ENCODE measurements at places on chromosomes 2 and 18. TPM values are rescaled to one million over a fixed set of nuclear protein-coding genes. Genes with fewer than 3 reads are reported as not detected.

DNA sequence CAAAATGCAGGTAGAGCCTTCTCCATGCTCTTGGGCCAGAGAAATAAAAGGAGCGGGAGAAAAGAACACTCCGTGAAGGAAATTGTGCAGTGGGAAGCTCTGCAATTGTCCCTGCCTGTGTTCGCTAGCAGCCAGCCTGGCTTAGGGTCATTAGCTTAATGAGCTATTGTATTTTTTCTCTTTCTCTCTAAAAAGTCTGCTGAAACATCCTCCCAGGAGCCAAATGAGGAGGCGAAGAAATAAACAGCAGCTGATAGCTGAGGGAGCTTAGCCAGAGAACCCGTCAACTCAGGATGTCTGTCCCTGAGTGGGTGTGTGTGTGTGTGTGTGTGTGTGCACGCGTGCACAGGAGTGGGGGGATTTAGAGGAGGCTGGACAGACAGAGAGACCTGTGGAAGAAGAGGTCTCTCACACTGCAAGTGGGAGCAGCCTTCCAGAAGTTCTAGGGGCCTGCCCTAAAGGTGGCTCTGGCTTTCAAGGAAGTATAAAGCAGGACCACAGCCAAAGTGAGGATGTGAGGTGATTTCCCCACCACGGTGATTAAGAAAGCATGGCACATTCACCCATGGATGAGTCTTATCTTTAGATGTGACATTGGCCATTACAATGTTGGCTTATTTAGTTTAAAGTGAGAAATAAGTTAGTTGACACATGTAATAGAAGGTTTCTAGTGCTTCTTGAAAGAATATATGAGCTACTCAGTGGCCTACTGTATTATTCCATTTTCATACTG is 690.4 kb downstream of the RNF144A start:
- no peak overlapping the region for H3K4me3 ChIP-seq
- H3K27me3 ChIP-seq = no peaks in the 10 kb centered on the region
- no peak overlapping the region for H3K27ac ChIP-seq
- H3K36me3 ChIP-seq = no peaks in the 10 kb centered on the region
- no peak for DNase-seq

Gene SULT1C4
- 5.7 TPM for total RNA-seq

Gene XPO1
- 114 TPM for total RNA-seq

Gene ARHGAP28
- total RNA-seq = 7.8 TPM

Gene NPC1
- total RNA-seq = 62.8 TPM

GRCh38 chr2:231455222-231455621 is 9.1 kb downstream of the NCL start:
- no peak overlapping the region for H3K4me3 ChIP-seq
- peaks cover 4% of the 10 kb centered on the region for H3K36me3 ChIP-seq
- H3K27me3 ChIP-seq = no peaks in the 10 kb centered on the region
- H3K4me1 ChIP-seq = no peaks in the 10 kb centered on the region
- no peak for DNase-seq

DNA sequence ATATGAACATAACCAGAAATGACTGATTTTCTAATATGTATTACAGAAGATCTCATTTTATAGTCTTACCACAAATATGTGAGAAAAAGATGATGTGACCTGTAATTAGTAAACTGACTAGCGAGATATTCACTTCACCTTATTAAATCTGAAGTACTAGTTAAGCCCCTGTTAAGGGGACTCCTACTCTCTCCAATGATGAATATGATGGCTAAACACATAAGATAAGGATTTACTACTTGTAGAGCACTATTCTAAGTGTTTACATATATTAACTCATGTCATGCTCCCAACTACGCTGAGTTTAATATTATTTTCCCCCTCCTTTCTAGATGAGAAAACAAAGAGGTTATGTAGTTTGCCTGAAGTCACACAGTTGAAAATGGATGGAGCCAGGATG is 40.9 kb downstream of the SP3 start:
- no peaks in the 10 kb centered on the region for H3K36me3 ChIP-seq
- DNase-seq = no peak
- no peaks in the 10 kb centered on the region for H3K27me3 ChIP-seq
- H3K4me1 ChIP-seq = peaks cover 19% of the 10 kb centered on the region
- no peak overlapping the region for H3K4me3 ChIP-seq
- H3K27ac ChIP-seq = no peak overlapping the region

- H3K27ac ChIP-seq = no peak overlapping the region
- no peak for DNase-seq
- no peak overlapping the region for H3K4me3 ChIP-seq
- no peaks in the 10 kb centered on the region for H3K27me3 ChIP-seq
- H3K4me1 ChIP-seq = no peaks in the 10 kb centered on the region
- no peaks in the 10 kb centered on the region for H3K36me3 ChIP-seq
Measured at GRCh38 chr2:134395779-134396178, 141.9 kb downstream of the MGAT5 start.

GRCh38 chr2:158211502-158211901 is 109.8 kb downstream of the UPP2 start:
- H3K4me3 ChIP-seq = no peak overlapping the region
- peaks cover 6% of the 10 kb centered on the region for H3K4me1 ChIP-seq
- H3K27ac ChIP-seq = no peak overlapping the region

DNA sequence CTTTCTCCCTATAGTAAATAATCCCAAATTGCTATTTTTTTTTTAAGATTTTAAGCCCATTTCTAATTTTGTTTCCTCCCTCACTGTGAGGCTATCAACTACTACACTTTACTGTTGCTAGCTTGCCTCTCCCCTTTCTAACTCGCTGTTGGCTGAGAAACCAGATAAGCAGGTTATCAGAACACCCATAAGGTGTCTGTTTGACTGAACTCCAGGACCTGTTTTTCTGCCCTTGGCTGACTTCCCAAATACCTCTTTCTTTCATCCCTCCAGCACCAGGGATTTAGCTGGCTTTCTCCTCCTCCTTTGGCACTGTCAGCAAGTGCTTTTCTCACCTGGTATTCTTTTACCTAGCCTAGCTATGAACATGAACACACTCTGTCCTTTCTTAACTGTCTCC is 11.1 kb downstream of the TRAK2 start:
- no peak overlapping the region for H3K27ac ChIP-seq
- no peaks in the 10 kb centered on the region for H3K27me3 ChIP-seq
- H3K4me1 ChIP-seq = no peaks in the 10 kb centered on the region
- no peak for DNase-seq

All from tibial nerve (tissue), 4 donors.